ENCODE measurements at places on chromosomes 5 and 9.

- DNase-seq, result peak; percentile 28
Observed at GRCh38 chr9:91515074-91515687, 91.5 kb upstream of the NFIL3 start.

DNA sequence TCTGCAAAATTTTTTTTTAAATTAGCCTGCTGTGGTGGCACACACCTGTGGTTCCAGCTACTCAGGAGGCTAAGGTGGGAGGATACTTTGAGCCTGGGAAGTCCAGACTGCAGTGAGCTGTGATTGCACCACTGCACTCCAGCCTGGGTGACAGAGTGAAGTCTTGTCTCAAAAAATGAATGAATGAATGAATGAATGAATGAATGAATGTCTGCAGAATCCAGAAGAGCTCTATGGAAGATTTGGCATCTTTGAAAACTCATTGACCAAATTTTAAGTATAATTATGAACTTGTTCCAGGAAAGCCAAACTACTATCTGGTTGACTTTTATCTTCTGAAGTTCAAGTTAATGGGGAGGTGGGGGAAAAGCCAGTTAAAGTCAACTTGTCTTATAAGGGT, 94.2 kb upstream of the ERBIN start:
- no peak for DNase-seq

DNA sequence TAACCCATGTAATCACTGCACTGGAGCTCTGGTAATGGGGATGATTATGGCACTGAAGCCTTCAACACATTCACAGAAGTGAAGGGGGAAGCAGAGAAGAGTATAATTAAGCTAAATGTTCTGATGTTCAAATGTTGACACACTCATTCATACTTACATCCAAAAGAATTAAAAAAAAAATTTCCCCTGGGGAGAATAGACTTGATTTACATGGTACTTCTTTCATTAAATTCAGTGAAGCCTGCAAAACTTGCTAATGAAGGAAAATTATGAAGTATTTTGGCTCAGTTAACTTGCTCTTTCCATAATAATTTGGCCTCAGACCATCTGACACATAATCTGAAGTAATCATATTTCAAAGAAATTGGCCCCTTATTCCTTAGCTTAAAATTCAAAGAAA, 428.8 kb downstream of the SH3GL2 start:
- no peak for DNase-seq

DNA sequence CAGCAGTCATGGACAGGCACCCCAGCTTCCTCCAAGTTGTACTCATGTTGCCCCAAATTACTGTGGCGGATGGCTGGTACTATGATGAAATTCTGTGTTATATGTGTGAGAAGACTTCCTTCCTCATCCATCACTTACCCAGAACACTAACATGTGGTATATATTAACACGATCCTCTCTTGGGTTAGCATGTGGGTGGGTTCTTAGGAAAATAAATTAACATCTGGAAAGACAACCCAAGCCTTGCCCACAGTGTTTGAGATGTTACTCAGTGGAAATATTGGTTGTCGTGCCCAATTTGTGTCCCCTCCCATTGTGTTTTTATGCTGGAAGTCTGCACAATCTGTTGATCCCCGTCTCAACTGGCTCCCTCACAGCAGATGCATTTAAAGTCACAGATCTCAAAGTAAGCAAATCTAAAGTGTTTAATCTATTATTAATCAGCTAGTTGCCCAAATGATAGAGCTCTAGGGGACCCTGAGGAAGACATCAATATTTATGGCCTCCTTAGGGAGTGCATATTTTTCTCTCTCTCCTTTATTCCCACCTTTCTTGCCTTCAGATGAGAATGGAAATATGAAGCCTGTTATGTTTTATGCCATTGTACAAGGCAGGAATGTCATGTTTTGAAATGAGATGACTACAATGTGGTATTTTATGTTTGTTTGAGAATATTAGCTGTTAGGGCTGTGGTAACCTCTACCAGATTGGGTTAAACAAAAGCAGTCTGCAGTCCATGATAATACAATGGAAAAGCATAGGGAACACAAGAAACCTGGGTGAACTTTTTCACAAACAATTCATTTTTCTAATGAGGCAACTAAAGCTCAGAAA, 93.9 kb downstream of the GRIA1 start:
- no peak for DNase-seq

DNA sequence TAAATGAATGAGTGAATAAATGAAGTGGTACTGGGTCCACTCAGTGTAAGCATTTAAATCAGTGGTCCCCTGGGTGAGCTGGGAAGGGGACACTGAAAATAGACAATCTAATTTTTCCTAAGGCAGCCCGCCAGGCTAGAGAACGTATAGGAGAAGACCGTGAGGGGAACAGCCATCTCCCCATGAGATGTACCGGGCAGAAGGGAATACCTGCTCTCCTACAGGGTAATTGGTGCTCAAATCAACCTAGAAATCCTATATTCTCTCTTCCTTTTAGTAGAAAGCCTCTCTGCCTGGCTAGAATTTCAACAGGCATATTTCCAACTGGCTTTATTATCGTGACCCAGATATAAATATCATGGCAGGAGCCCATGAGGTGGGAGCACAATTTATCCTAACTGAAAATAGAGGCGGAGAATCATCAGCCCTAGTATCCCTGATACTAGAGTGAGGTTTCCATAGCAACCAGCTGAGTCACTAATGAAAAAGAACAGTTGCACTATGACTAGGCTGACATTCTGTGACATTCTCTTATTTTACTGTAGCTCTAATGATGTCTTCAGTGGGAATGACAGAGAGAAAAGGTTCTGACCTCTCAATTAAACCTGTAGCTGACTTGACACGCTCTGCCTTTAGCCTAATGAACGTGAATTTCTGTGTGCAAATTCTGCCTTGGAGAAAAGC, 96.5 kb upstream of the CAST start:
- peak; percentile 18 for DNase-seq

GRCh38 chr5:158468444-158468843, 609.5 kb upstream of the CLINT1 start:
- no peak for DNase-seq

DNA sequence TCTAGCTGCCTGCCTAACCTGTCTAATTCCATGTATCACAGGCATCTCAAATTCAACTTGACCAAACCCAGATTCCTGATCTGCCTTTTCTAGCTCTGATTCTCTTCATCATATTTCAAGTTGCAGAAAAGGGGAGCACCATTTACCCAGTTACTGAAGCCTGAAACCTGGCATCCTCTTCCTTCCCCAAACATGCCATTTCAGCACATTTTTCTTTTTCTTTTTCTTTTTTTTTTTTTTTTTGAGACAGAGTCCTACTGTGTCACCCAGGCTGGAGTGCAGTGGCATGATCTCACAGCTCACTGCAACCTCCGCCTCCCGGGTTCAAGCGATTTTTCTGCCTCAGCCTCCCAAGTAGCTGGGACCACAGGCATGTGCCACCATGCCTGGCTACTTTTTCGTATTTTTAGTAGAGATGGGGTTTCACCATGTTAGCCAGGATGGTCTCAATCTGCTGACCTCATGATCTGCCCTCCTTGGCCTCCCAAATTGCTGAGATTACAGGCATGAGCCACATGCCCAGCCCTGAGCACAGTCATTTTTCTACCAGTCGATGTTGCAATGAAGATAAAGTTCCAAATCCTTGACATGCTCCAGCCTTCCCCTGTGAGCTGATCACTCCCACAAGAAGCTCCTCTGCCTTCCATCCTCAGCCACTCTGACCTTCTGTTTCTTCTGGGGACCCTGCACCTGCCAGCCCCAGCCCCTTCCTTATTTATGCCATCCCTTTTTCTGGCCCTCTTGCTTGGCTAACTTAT, 32.2 kb downstream of the ACER2 start:
- no peak for DNase-seq

GRCh38 chr5:171629628-171630349, 155.8 kb upstream of the SMIM23 start:
- peak; percentile 81 for DNase-seq

DNA sequence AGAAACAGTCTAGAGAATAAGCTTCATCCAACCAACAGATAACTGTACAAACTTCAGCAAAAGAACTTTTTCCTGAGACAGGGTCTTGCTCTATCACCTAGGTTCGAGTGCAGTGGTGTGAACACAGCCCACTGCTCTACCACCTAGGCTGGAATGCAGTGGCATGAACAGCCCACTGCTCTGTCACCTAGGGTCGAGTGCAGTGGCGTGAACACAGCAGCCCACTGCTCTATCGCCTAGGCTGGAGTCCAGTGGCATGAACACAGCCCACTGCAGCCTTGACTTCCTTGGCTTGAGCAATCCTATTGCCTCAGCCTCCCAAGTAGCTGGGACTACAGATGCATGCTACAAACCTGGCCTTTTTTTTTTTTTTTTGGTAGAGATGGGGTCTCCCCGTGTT, 43.4 kb downstream of the ERMP1 start:
- no peak for DNase-seq

DNA sequence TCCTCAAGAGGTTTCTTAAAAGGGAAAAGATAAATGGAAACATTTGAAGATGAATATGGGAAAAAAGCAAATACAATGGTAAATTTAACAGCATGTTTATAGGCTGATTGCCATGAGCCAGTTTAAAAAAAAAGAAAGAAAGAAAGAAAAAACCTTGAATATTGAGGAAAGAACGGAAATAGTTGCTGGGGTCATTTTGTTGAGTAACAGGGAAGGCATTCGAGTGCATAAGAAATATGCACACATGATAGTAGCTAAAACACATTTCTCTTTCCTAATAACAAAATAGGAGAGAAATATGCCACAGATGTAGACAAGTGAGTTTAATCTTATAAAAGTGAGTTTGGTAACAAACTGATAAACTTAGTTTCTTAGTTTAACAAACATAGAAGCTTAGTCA, 864.6 kb upstream of the ACO1 start:
- no peak for DNase-seq

DNA sequence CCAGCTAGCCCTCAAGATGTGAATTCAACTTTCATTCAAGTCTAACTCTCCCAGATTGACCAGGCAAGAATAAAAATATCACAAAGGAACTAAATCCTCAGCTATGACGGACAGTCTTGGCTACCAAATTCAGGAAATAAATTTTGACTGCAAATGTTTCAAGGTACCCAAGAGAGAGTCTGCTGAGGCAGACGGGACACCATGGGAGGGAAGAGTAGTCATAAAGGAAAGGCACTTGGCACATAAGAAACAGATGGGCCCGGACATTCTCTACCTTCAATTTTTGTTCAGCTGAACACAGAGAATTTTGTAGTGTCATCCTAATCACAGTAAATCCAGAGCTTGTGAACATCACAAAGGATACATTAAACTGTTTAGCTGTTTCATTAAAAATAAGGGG, 390.0 kb downstream of the DTWD2 start:
- no peak for DNase-seq

Measured in SW480 (cell line).